ENCODE measurements at places on chromosomes 6 and 20. TPM values are rescaled to one million over a fixed set of nuclear protein-coding genes. Genes with fewer than 3 reads are reported as not detected.

DNA sequence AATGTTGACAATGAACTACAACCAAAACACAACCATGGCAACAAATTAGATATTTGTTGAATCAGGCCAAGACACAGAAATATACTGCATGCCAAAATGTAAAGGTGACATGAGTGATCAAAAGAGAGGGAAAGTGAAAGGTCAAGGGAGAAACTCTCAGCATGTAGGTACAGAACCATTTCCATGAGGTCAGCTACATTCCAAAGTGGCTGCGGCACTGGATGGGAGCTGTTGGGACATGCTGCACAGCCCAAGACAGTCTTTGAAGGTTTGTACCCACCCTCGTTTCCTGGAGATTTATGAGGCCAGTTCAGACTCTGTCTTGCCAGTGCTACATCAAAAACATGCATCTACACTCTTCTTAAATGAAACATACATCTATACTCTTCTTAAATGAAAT is 579.9 kb downstream of the BMP2 start:
- DNase-seq: no peak

DNA sequence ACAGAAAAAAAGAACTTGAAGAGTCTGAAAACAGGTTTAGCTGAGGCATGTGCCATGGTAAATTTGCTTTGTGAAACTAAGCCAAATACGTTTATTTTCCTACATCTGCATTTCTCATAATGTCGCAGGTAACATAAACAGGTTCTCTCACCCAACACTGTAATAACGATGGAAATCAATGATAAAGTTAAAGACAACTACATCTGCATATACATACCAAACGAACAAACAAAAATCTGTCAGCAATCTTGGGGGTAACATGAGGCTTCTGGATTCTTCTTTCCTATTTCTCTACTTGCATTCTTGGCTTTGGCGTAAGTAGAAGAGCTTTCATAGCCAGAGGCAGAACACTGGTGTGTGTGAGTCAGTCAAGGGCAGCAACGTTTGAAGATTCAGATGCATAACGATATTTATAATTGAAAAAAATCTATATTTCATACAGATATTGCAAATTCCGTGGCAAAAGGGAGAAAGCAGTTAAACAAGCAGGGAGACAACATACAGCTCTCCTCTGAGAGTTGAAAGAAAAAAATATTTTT is 195.1 kb downstream of the EDN1 start:
- no peak for DNase-seq

DNA sequence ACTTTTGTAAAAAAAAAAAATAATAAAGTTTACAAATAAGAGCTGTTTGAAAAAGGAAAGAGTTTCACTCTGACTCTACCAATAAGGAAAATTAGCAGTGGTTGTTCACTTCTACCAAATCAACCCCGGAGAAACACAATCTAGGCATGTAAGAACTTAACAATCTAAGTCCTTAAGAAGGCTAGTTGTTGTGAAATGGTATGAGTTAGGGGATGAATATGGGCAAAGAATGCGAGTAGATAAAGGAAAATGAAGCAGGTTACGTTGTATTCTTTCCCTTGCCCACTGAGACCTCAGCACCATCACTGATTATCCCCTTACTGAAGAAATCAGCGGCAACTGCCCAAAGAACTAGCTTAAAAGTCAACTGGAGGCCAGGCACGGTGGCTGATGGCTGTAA is 15.4 kb downstream of the MOCS1 start:
- no peak for DNase-seq

NINL gene
- total RNA-seq: 7.8 TPM

- no peak for DNase-seq
These were observed 39.2 kb upstream of the CLDN20 start for GRCh38 chr6:155224618-155225017.

- peak; percentile 92 for DNase-seq
These were observed 3.0 kb upstream of the FOXO3 start for GRCh38 chr6:108557494-108558371.

ZNF311 gene
- 0.35 TPM for total RNA-seq
